ENCODE measurements at places on chromosomes 5 and 9. TPM values are rescaled to one million over a fixed set of nuclear protein-coding genes. Genes with fewer than 3 reads are reported as not detected.

LRRC19 gene
- not detected for total RNA-seq

GRCh38 chr9:104794070-104794469 is 30.1 kb downstream of the NIPSNAP3B start:
- no peak for DNase-seq
- no peak overlapping the region for H3K27ac ChIP-seq
- no peaks in the 10 kb centered on the region for H3K4me1 ChIP-seq
- H3K4me3 ChIP-seq = no peak overlapping the region
- H3K36me3 ChIP-seq = no peaks in the 10 kb centered on the region

DNA sequence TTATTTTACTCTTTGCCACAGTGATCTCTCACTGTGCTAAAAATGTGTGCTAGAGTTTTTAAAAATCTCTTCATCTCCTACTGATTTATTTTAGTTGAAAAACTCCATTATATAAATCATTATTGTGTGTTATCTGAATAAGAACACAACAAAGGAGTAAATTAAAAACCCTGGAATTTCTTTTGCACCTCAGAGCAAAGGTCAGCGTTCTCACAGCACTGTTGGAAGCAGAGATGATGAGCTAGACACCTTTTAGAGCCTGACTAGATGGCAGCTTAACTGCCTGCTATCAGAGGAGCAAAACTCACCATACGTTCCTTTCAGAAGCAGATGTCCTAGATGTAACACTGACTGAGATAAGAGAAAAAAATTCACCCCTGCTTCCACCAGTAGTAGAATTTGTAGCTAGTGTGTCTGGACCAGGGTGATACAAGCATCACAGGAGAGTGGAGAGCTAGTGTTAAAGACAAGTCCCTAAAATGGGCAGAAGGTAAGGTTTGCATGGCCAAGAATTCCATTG is 147.1 kb downstream of the ENTREP1 start:
- H3K4me1 ChIP-seq = peaks cover 20% of the 10 kb centered on the region
- no peak overlapping the region for H3K27ac ChIP-seq
- DNase-seq = no peak
- H3K36me3 ChIP-seq = no peaks in the 10 kb centered on the region
- H3K27me3 ChIP-seq = no peaks in the 10 kb centered on the region

KLF9 gene
- total RNA-seq = 47.7 TPM

DNA sequence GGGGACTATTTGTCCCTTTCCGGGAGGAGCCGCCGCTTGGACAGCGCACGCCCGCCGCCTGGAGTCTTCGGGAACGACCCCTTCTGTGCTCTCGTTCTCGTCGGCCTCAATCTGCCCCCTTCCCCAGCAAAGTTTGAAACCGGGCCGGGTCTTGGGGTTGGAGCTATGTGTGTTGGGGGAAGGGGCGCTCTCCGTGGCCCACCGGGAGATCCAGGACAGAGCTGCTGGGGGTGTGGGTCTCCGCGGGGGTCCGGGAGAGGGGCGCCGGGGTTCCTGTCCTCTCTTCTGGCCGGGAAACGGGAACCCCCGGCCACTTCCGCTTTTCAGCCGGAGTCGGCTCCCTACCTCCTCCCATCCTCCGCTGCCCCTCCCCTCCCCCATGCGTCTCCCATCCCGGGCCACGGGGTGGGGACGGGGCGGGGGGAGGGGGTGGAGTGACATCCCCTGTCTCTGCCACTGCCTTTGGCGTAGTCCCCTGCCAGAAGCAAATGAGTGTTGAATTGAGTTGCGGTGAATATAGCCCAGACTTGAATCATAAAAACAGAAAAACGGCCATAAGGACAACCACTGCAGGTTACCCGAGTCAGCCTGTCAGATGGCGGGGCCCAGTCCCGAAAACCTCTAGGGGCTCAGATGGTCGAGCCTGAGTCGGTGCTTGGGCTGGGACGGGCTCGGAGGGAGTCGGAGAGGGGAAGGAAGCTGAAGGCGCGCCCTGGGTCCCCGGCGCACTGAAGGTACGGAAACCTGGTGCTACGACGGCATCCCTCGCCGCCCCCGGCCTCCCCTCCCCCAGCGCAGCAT is 1.1 kb downstream of the CPLX2 start:
- no peak for DNase-seq
- H3K27me3 ChIP-seq = peaks cover 38% of the 10 kb centered on the region
- no peaks in the 10 kb centered on the region for H3K36me3 ChIP-seq
- H3K4me1 ChIP-seq = peaks cover 12% of the 10 kb centered on the region
- H3K4me3 ChIP-seq = no peak overlapping the region

DNA sequence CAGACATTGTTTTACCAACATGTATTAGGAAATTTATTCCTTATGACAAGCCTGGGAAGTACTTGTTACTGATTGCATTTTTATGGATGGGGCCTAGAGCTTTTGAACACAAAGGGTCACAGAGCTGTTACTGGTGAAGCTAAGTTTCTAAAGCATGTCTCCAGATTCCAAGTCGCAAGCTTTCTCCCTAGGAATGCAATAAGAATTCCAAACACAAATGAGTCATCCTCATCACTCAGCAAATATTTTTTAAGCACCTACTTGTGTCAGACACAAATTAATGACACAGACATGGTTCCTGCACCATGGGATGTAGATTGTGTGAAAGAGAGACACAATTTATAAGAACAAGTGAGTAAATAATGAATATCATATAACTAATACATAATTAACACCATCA is 11.0 kb upstream of the SH3RF2 start:
- no peaks in the 10 kb centered on the region for H3K36me3 ChIP-seq
- H3K27ac ChIP-seq = no peak overlapping the region
- DNase-seq = no peak
- no peak overlapping the region for H3K4me3 ChIP-seq

DNA sequence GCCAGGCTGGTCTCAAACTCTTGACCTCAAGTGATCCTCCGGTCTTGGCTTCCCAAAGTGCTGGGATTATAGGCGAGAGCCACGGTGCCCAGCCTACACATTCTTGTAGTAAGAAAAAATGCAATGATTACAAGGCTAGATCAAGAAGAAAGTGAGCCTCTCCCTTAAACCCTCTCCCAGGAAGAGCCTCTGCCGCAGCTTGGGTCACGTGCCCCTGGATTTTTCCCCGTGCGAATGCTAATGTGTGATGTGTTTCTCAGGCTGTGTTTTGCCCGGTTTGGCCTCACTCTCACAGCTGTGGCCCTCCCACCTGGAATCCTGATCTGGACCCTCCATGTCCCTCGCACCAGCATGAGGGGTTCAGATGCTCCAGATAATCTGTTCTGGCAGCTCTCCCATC is 6.9 kb downstream of the PLPP7 start:
- H3K36me3 ChIP-seq = no peaks in the 10 kb centered on the region
- H3K27me3 ChIP-seq = no peaks in the 10 kb centered on the region
- H3K4me3 ChIP-seq = no peak overlapping the region
- no peaks in the 10 kb centered on the region for H3K4me1 ChIP-seq
- no peak overlapping the region for H3K27ac ChIP-seq

- H3K4me1 ChIP-seq = no peaks in the 10 kb centered on the region
- peaks cover 72% of the 10 kb centered on the region for H3K36me3 ChIP-seq
- H3K27ac ChIP-seq = no peak overlapping the region
- no peak overlapping the region for H3K4me3 ChIP-seq
- no peaks in the 10 kb centered on the region for H3K27me3 ChIP-seq
These were observed 15.7 kb downstream of the VCP start for GRCh38 chr9:35056571-35057270.

DNA sequence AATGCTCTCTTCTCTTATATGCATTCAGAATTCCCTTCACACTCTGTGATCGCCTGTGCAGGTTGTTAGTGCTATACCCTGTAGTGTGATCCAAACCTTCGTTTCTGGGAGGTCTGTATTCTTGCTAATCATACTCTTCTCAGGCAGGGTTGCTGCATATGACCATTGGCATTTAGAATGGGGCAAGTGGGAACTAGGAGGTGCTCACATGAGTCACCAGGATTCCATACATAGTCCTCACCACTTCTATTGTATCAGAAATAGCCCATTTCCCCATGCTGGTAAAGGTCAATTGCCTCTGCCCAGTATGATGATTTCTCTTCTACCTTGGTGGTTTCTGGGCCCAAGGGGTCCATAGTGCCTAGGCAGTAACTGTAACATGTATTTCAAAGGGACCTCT is 443.5 kb upstream of the CDH6 start:
- H3K27me3 ChIP-seq = no peaks in the 10 kb centered on the region
- no peaks in the 10 kb centered on the region for H3K36me3 ChIP-seq
- H3K4me3 ChIP-seq = no peak overlapping the region
- no peak overlapping the region for H3K27ac ChIP-seq
- H3K4me1 ChIP-seq = no peaks in the 10 kb centered on the region
- DNase-seq = no peak

- no peaks in the 10 kb centered on the region for H3K27me3 ChIP-seq
- no peaks in the 10 kb centered on the region for H3K36me3 ChIP-seq
- no peak for DNase-seq
- no peaks in the 10 kb centered on the region for H3K4me1 ChIP-seq
- H3K27ac ChIP-seq = no peak overlapping the region
These were observed 13.0 kb downstream of the CDHR2 start for GRCh38 chr5:176562189-176562588.

DNA sequence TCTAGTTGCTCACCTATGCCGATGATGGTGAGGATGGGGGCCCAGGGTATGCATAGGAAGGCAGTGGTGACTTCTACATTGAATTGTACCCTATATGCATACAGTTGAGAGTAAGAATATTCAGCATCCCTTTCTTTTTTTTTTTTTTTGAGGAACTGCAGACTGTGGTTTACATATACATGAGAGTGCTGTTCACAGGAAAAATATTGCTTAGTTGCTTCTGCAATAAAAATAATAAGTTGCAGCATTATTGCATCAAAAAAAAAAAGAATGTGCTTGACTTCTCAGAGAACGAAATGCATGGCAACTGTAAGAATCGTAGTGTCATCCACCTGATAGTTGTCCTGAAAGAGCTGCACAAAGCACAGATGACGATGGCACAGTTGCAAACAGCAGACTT is 52.8 kb downstream of the PTCD2 start:
- no peak overlapping the region for H3K27ac ChIP-seq
- H3K4me1 ChIP-seq = no peaks in the 10 kb centered on the region
- no peaks in the 10 kb centered on the region for H3K27me3 ChIP-seq
- H3K36me3 ChIP-seq = no peaks in the 10 kb centered on the region
- DNase-seq = no peak
- H3K4me3 ChIP-seq = no peak overlapping the region

GRCh38 chr5:41812156-41812555 is 58.1 kb downstream of the OXCT1 start:
- H3K27me3 ChIP-seq = no peaks in the 10 kb centered on the region
- H3K36me3 ChIP-seq = no peaks in the 10 kb centered on the region
- DNase-seq = no peak
- no peaks in the 10 kb centered on the region for H3K4me1 ChIP-seq
- H3K27ac ChIP-seq = no peak overlapping the region

FAM200C gene
- total RNA-seq = 0.33 TPM

- H3K27ac ChIP-seq = no peak overlapping the region
- no peaks in the 10 kb centered on the region for H3K36me3 ChIP-seq
- H3K27me3 ChIP-seq = no peaks in the 10 kb centered on the region
- DNase-seq = no peak
- H3K4me3 ChIP-seq = no peak overlapping the region
- no peaks in the 10 kb centered on the region for H3K4me1 ChIP-seq
These were observed 151.1 kb upstream of the CDKN2B start for GRCh38 chr9:22160221-22160620.

- DNase-seq = no peak
- no peak overlapping the region for H3K27ac ChIP-seq
- H3K4me3 ChIP-seq = no peak overlapping the region
- no peaks in the 10 kb centered on the region for H3K27me3 ChIP-seq
- no peaks in the 10 kb centered on the region for H3K4me1 ChIP-seq
These were observed 262.9 kb upstream of the PTPRD start for GRCh38 chr9:10875752-10876151.

DNA sequence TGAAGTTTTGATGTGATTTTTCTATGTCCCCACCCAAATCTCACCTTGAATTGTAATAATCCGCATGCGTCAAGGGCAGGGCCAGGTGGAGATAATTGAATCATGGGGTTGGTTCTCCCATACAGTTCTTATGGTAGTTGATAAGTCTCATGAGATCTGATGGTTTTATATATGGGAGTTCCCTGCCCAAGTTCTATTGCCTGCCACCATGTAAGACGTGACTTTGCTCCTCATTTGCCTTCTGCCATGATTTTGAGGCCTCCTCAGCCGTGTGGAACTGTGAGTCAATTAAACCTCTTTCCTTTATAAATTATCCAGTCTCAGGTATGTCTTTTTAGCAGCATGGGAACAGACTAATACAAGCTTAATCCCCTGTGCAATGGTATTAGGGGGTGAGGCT is 25.5 kb upstream of the RAI14 start:
- no peaks in the 10 kb centered on the region for H3K4me1 ChIP-seq

DNA sequence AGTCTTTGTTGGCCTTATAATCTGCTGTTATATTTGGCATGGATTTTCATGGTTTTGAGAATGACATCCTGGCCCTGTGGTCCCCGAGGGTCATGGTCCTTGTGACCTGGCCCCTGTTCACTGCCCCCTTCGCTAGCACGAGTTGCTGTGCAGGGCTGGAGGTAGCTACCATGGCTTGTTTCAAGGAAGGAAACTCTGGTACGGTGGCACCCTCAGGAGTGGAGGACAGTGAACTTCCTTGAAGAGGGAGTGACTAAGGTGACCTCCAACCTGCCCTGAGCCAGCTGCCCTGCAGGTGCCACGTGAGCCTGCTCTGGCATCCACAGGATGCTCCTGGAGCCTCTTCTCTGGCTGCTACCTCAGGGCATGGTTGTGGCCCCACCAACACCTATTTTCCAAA is 62.1 kb downstream of the MTAP start:
- no peak overlapping the region for H3K27ac ChIP-seq
- H3K4me1 ChIP-seq = no peaks in the 10 kb centered on the region
- no peak for DNase-seq

AMBP gene
- total RNA-seq = not detected

GRCh38 chr9:16075696-16076095 is 522.9 kb downstream of the CCDC171 start:
- no peak overlapping the region for H3K27ac ChIP-seq
- no peaks in the 10 kb centered on the region for H3K36me3 ChIP-seq
- no peaks in the 10 kb centered on the region for H3K27me3 ChIP-seq
- no peak for DNase-seq
- H3K4me3 ChIP-seq = no peak overlapping the region

DNA sequence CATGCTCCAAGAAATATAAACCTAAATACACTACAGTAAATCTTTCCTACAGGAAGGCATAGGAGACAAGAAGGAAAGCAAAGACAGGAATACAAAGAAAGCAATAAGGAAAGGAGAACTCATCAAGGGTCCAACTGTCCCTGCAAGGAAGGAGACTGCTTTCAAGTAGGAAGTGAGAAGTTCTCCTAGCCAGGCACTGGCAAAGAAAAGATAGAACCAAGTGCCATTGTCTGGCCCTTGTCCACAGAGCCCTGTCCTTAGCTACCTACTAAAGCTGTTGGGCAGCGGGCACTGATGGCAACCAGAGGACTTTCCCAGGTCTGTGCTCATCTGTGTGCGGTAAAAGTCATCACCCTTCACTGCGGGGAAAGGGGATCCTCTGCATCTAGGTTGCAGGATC is 108.2 kb downstream of the KLHL3 start:
- H3K36me3 ChIP-seq = peaks cover 2% of the 10 kb centered on the region
- H3K27ac ChIP-seq = no peak overlapping the region
- H3K4me1 ChIP-seq = no peaks in the 10 kb centered on the region
- DNase-seq = no peak

- no peaks in the 10 kb centered on the region for H3K27me3 ChIP-seq
- no peaks in the 10 kb centered on the region for H3K36me3 ChIP-seq
- H3K4me3 ChIP-seq = no peak overlapping the region
- no peak for DNase-seq
- H3K27ac ChIP-seq = no peak overlapping the region
These were observed 4.1 kb downstream of the SWI5 start for GRCh38 chr9:128280084-128280622.
